B cell (primary cell): ENCODE measurements at places on chromosomes 5 and 9.

GRCh38 chr9:132546148-132547051 lies 36.0 kb upstream of the BARHL1 start:
- DNase-seq: peak; percentile 10

GRCh38 chr9:130212543-130213297 lies 40.5 kb downstream of the NCS1 start:
- DNase-seq: no peak

DNA sequence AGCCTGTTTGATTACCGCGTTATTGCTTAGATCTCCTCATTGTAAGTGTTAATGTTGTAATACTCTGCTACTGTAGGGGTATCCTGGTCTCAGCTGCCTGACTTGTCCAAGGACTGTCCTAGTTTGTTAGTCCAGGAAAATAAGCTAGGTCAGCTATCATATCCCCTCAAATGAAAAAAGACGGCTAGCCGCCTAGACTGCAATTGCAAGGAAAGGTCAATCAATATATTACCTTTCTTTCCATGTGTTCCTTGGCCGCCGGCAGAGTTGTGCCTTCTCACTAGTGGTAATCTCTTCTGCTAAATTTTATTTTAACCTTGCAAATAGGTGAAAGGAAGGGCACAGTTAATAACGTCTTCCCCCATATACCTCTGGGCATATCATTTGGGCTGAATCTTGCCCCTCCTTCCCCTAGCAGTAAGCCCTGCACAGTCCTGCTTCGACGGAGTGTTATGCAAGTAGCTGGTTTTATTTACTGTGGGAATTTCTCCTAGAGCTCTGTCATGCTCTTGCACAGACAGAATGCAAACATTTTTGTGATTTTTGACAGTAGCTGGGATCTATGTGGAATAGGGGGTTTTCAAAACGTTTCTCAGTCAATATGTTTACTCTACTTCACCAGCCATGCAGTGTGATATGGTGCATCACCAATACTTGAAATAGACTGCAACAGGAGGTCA lies 288.5 kb downstream of the MAST4 start:
- no peak for DNase-seq

DNA sequence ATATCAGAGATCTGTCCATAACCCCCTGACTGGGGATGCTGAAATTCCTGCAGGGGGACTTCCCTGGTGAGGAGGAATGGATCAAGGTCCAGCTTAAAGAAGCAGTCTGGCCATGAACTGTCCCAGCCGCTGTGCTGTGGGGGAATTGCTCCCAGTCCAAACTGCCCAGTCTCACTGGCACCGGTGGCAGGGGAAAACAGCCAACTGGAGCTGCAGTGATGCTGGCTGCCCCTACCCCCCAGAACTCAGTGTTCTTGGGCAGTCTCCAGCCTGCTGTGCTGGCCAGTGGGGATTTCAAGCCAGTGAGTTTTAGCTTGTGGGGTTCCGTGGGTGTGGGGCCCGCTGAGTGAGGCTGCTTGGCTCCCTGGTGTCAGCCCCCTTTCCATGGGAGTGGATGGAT lies 306.5 kb upstream of the RPS23 start:
- no peak for DNase-seq

- no peak for DNase-seq
These were observed 12.8 kb upstream of the PHF19 start for GRCh38 chr9:120889606-120890271.

- DNase-seq: peak; percentile 33
These were observed 14.8 kb upstream of the SMARCA2 start for GRCh38 chr9:2000314-2000713.

DNA sequence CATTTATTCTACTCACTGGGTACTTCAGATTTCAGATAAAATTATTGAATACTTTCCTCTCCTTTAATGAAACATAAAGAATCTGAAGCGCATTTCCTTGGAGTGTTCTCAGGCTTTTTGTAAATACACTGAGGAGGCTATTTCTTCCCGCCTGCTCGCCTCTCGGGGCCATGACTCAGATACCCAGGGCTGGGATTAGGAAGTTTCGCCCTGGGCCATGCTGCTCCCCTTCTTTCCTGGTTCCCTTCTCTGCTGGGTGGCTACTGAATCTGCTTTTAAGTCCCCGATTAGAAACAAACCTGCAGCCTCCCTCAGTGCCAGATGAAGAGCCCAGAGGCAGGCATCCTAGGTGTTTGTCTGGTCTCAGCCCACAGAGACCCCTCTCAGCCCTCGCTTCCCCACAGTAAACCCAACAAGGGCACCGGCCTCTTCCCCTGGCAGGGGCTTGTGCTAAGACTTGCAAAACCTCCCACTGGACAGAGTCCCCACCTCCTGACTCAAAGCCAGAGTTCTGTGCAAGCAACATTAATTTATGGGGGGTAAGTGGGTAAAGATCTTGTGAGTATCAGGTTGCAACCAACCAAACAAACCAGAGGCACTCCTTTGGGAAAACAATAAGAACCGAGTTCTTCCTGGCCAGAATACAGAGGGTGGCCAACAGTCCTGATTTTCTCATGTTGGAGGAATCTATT lies 30.7 kb upstream of the IRX1 start:
- DNase-seq: no peak

- DNase-seq: no peak
These were observed 424.0 kb downstream of the SH3GL2 start for GRCh38 chr9:18002718-18003438.

DNA sequence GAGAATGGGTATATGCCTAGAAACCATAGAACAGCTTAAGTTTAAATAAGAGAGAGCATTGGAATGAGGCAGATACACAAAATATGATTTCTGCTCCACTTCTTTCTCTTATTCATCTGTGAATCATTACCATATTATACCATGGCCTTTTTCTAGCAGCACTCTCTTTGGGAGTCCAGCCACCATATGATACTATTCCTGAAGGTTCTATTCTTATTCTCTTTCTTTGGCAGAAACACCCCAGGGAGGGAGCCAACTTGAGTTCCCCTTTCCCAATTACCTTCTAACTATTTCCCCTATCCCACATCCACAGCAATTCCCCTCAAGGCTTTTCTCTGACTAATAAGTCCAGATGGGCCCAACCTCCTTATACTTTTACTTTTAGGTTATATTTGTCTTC lies 55.9 kb downstream of the NDUFAF2 start:
- DNase-seq: no peak

DNA sequence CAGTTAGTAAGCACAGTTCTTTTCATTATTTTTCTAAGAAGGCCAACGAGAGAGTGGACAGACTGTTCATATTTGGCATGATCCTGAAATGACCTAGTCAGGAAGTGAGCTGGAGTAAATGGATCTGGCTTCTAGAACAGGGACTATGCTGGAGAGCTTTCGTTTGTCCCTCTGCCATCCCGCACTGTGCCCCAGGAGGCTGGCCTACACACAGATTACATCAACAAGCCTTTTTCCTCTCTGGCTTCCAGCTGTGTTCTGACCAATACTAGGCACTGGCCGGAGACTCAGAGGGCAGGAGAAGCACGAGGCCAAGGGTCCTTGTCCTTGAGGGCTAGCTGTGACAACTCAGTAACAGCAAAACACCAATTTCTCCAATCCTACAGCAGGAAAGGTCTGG lies 127.8 kb downstream of the MED27 start:
- no peak for DNase-seq

GRCh38 chr9:129612815-129613519 lies 7.9 kb downstream of the C9orf50 start:
- no peak for DNase-seq
